ENCODE measurements at places on chromosomes 5 and 9.

GRCh38 chr5:71011194-71011792 lies 13.8 kb downstream of the NAIP start:
- no peak for DNase-seq

DNA sequence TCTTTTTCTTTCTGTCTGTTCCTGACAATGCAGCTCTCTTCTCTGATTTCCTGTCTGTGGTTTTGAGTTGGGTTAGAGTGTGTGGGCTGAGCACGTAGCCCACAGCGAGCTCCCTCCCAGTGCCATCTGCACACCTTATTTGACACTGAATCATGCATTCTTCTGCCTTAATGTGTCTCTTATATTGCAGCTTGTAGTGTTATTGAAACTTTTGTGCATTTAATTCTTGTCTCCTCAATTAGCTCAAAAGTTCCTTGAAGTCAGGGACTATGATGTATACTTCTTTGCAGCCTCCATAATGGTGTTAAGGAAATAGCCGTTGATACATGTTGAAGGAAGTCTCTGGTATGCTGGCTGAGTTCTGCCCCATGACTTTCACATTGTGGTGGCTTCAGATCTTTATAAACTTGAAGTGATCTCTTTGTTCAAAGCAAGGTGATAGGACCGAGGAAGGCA lies 576.2 kb upstream of the CLINT1 start:
- peak; percentile 59 for DNase-seq

GRCh38 chr5:175830586-175831300 lies 40.6 kb upstream of the CPLX2 start:
- no peak for DNase-seq

GRCh38 chr9:115694014-115694413 lies 459.6 kb upstream of the PAPPA start:
- DNase-seq, result no peak

DNA sequence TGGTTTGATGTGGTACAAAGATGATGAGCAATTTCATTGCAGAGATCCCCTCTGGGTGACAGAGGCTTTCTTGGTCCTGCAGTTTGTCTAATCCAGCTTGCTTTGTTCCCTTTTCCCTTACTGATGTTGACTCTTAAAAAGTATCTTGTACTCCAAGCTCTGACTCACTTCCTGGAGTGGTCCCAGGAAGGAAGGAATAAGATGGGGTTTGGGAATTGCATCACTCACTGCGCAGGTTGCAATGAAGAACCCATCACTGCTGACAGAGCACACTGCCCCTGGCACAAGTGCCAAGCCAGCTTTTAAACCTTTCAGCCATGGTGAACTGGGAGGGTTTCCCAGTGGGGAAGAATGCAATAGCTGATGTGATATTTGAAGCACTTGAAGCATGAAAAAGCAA lies 662.2 kb upstream of the CTNND2 start:
- no peak for DNase-seq

DNA sequence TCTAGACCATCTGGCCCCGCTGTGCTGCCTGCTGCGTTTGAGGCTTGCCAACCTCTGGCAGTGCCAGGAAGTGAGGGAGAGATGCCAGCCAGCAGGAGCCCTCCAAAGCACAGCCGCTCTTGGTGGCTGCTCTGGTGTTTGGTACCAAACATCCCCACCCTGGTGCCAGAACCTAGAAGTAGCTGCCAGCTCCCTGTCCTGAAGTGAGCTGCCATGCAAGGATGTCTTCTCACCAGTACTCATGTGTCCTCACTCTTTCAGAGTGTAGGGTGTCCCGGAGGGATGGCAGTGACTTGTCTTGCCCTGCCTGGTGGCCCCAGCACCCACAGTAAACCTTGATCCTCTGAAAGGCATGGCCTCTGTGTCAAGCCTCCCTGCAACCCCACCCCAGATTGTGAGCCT lies 43.4 kb downstream of the AMBP start:
- no peak for DNase-seq

DNA sequence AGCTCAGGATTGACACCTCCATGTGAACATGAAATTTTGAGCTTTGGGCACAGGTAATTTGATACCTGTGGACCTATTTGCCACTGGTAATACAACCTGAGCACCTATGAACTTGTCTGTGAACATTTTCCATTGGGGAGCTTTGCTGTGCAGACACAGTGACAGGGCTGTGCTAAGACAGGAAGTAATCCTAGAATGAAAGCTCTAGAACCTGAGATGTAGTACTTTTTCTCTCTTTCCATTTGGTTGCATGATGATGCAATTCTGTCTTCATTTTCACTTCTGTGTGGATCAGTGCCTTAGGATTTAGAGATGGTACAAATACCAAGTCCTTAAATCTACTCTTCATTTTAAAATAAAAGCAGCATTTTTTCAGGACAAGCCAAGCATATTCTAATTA lies 216.9 kb downstream of the NR3C1 start:
- DNase-seq, result peak; percentile 17

DNA sequence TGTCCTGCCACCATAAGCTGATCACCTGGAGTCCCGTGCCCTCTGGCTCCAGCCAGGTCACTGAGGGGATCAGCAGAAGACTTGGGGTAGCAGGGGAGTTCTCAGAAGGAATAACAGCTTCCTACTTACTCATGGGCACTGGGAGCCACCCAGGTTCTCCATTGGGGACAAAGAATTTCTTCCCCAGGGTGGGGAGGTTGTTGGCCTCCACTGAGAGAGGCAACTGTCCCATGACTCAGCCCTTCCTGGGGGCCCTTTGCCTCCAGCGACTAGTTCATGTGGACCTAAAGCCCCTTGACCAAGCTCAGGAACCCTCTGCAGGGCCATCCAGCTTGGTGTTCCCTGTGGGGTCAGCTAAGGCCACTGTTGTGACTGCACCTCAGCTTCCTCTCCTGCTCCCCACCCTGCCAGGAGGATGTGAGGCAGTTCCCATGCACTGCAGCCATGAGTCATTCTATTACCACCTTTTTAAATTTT lies 175.0 kb downstream of the AUH start:
- peak; percentile 39 for DNase-seq

- DNase-seq, result no peak
Measured at GRCh38 chr5:151281001-151281639, 22.4 kb downstream of the SLC36A3 start.

GRCh38 chr9:9560382-9561035 lies 1052.3 kb downstream of the PTPRD start:
- DNase-seq, result no peak

- no peak for DNase-seq
Measured at GRCh38 chr5:51378448-51379330, 4.6 kb upstream of the ISL1 start.

DNA sequence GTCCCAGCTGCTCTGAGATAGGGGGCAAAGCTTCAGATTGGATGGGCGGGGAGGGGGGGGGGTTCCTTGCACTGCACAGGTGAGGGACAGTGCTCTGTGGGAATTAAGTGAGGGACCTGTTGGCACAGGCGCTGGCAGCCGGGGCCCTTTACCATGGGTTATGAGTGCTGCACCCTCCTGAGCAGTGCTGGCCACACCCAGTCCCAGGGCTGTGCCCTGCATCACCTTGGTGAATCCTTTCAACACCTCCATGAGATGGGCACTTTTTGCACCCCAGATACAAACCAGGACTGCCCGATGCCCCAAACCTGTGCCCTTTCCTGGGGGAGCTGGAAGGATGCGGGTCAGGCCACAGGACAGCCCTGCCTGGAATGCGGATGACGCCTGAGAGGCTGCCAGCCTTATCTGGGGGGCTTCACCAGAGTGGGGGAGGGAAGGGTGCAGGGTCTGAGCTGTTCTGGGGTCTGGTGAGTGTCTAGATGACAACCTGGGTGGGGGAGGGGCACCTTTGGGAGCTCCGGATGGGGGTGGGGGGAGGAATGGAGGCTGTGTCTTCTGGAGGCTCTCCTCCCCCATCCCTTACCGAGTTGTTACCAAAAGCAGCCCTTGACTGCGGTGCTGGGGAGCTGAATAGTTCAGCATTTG lies 5.2 kb downstream of the CRB2 start:
- DNase-seq, result no peak

DNA sequence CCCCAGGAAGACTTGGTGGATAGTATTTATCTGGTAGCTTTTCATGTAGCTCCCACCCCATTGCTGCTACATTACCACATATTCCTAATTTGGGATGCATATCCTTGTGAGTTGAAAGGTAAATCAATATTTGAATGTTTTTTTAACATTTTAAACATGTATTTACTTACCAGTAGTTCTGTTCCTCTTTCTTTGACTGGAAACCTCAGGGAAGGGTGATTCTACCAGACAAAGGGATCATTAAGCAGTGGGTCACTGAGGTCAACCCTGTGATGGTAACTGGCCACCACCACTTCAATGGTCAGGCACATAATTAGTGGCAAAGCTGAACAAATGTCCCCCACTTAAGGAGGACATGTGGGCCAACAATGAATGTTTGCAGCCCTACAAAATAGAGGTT lies 27.2 kb upstream of the KLF9 start:
- DNase-seq, result no peak

- DNase-seq, result no peak
Measured at GRCh38 chr5:179403426-179404147, 58.3 kb upstream of the ADAMTS2 start.

DNA sequence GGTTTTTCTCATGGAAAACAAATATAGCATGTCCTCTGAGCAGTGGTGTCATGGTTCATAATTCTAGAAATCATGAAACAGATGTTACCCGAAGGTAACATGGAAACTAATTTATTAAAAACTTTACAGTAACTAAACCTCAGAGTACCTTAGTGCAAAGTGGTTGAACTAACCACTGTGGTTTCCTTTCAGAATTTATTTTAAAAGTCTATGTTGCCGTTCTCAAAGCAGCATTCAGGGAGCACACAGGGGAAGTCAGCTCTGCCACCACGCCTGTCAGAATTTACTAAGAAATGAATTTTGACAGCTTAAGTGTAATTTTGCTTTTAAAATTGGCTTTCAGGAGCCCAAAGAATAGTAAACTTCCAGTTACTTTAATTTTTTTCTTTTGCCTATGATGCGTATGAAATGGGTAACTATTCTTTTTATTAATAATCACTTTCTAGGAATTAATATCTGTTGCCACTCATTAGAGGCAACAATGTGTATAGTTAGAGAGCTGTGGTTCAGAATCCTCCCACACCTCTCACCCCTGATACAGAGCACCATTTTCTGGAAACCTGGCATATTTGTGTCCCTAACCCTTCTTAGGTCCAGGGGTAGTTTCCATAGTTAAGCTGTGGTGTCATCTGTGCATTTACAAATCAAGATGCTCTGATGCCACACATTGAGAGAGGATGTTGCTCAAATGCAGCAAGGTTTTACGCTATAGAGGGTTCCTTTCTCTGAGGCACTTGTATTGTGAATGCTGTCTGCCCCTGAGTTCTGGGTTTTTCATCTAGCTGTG lies 202.6 kb downstream of the ZSWIM6 start:
- peak; percentile 35 for DNase-seq

DNA sequence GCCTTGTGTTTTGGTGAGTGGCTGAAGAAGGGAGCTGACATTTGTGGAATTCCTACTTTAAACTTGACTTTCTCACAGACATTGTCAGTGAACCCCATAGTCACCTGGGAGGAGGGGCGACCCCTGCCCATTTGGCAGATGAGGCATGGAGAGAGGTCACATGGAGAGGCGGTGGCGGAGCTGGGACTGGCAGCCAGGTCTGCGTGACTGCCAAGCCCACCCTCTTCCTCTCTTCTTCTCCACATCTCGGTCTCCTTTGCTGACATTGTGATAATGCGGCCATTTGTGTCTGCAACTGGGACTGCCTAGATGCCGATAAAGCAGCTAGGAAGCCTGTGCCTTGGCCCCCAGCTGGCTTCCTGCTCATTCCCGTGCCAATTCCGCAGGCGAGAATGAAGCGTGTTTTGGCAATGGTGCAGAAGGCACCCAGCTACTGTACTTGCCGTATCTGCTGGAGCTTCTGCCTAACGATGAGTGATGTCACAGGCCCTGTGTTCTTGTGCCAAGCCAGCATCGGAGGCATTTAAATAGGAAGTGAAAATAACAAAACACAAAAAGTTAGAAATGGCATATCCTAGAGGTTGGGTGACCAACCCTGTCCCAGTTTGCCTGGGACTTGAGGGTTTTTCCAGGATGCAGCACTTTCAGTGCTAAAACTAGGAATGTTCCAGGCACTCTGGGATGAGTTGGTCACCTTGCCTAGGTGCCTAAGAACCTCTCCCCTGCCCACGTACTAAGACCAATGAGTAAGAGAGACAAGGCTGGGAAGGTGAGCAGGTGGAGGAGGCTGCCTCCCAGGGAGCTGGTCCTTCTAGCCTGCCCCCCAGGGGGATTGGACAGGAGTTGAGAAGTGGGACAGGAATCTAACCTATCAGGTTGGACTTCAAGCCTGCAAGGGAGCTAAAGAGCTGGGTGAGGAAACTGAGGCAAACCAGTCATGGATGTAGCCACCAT lies 23.6 kb downstream of the OLFML2A start:
- DNase-seq, result no peak

DNA sequence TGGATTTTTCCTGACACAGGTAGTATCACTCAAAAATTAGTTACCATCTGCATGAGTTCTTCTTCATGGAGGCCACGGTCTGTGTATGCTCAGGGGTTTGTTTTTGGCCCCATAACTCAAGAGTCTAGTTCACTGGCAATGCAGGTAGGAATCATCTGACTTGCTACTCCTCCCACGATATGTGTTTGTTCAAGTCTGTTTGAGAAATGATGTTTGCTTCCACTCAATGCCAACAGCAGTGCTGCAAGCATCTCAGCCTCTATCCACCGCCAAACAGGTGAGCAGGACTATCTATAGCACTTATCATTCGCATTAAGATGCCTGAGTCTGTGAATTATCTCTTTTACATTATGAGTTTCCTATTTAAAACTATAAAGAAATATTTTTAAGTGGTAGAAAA lies 264.8 kb upstream of the PTGER4 start:
- DNase-seq, result no peak

DNA sequence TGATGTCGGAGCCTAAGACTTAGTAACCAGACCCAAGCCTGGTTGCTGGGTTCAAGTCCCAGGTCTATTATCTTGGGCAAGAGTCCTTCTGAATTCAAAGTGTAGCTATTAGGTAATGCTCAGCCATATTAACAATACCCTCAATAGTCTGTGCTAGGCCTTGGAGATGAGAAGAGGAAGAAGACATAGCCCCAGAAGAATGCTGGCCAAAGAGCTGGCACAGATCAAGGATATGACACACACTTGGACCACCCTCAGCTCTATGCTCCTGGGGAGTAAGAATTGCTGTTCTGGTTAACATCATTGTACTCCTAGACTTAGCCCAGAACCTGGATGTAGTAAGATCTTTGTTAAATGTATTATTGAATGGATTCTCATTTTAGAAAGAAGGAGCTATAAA lies 426.7 kb downstream of the CDK5RAP2 start:
- DNase-seq, result no peak

- no peak for DNase-seq
Measured at GRCh38 chr9:38200431-38200830, 131.4 kb upstream of the SHB start.

DNA sequence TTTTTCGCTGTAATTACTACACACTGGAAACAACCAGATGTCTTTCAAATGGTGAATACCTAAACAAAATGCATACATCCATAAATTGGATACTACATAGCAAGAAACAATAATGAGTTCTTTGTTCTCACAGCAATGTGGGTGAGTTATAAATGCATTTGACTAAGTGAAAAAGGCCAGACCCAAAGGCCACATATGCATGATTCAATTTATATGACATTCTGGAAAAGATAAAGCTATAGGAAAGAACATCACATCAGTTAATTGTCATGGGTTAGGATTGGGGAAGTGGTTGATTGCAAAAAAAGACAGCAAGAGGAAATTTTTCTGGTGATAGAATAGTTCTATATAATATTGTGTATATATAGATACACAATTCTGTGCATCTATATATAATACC lies 198.9 kb downstream of the CYLC2 start:
- no peak for DNase-seq

All from activated CD4-positive, alpha-beta T cell treated with anti-CD3 and anti-CD28 coated beads, Interleukin-2, Interleukin-6, amounts not matched to agents 100 ng/mL and 50 ng/mL, durations not matched to agents 16 hours and 8 hours (primary cell).